ENCODE measurements at places on chromosomes 5 and 9.

GRCh38 chr9:123528501-123528900, 172.5 kb downstream of the CRB2 start:
- no peak for DNase-seq

DNA sequence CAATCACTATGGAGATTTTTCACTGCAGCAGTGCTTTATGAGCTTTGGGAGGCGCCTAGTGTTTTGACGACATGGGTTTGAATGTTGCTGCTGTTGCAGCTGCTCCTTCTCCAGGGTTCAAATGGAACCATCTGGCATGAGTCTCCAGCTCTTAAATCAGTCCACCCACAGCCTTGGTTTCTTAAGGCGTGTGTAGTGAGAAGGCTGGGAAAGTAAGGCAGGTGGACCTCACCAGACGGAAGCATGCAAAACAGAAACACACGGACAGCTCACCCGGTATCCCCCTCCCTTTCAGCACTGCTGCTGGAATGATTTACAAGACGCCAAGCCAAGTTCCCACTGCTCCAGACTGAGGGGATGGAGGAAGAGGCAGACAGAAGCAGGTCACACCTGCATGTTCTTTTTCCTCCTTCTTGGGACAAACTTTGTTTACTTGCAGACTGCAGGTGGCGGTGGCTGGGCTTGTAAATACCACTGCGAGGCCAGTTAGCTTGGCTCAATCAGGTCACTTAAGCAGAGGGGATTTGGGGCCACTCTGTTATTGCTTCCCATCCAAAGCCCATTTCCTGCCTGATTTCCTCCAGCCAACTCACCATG, 47.4 kb downstream of the ADAM19 start:
- no peak for DNase-seq

GRCh38 chr9:93317495-93318094, 133.7 kb downstream of the WNK2 start:
- no peak for DNase-seq

- no peak for DNase-seq
Measured at GRCh38 chr5:100827481-100827889, 75.6 kb downstream of the ST8SIA4 start.

- no peak for DNase-seq
Measured at GRCh38 chr5:173278172-173278571, 43.2 kb upstream of the NKX2-5 start.

- DNase-seq: no peak
Measured at GRCh38 chr9:111232997-111233790, 96.8 kb downstream of the OR2K2 start.

- DNase-seq: peak; percentile 2
Measured at GRCh38 chr9:27726244-27727081, 153.2 kb upstream of the C9orf72 start.

GRCh38 chr9:87731321-87731720, 5.4 kb downstream of the CTSL start:
- no peak for DNase-seq

Data from HFFc6 (cell line).